Astrocyte (in vitro differentiated cells and primary cell): ENCODE measurements at places on chromosomes 5 and 9. TPM values are rescaled to one million over a fixed set of nuclear protein-coding genes. Genes with fewer than 3 reads are reported as not detected.
A peak's percentile ranks its signal among the peaks of the same experiment; 100 is the strongest.

- DNase-seq, result no peak
Observed at GRCh38 chr5:35095366-35095765, 47.6 kb upstream of the AGXT2 start.

GRCh38 chr9:133406480-133407307 lies 11.1 kb downstream of the REXO4 start:
- DNase-seq, result peak; percentile 22

The TAS2R1 gene
- total RNA-seq, result not detected in 2 replicates

DNA sequence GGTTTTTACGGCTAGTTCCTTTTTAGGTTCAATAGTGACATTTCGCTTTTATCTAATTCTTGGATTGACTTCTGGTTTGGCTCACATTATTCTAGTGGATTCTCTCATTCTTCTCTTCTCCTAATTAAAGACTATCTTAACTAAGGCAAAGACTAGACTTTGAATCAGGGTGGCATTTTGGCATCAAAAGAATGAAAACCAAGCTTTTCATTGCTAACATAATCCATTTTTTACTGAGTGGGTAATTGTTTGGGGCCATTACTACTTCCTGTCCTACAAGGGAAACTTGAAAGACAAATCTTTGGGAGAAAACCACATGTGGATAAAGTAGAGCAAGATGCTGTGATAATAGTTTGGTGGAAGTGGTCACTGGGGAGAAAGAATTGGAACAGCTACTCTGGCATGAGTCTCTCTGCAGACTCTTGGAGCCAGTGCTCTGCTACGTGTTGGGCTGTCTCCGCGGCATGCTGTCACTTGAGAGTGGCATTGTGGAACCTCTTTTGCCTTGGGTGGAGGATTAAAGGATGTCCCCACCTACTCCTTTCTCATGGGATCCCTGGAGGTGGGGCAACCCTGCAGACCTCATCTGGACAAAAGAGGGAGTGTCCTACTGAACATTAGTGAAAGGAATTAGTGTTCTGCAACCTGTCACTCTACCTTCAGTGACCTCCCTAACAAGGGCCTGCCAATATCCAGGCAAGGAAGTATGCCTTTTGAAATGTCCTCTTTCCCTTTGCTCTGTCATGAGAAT lies 280.4 kb downstream of the PSAT1 start:
- DNase-seq, result no peak

GRCh38 chr9:83473488-83473971 lies 64.7 kb downstream of the FRMD3 start:
- no peak for DNase-seq

DNA sequence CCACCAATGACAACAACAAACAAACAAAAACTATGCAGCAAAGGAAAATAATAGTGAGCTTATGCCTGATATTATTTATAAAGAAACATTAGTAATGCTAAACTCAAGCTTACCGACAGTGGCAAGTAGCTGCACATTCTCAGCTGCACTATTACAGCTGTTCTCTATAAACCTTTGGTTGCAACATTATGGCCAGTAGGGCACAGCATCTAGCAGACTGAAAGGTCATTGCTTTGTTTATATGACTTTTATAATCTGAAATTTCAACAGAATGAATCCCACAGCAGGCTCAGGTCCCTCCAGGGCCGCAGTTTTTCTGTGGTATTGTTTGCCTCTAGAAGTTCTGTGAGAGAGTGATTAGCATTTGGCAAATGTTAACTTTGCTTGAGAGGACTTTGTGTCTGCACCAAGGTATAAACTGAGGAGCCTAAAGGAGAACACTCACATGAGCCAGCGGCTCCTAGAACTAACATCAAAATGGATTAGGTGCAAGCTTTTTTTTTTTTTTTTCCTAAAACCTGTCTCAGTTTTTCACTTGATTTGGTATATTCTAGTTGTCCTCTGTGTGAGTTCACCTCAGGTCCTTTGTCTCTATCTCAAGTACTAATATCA lies 58.3 kb downstream of the IZUMO3 start:
- DNase-seq, result no peak

DNA sequence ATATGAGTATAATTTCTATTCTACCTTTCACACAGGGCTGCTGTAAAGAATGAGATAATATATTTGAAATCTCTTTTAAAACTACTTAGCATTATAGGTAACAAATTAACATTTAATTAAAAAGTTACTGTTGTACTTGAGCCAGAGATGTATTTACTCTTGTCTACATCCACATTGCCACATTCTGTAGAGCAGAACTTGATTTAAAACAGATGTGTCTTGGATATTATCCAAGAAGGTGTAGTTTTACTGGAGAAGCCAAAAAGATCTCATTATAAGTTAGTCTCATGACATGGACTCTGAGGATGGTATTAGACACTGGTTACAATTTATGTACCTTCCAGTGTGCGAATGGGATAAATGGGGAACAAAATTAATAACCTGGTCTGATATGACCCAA lies 293.1 kb upstream of the CCNH start:
- DNase-seq, result peak; percentile 54

GRCh38 chr5:65765582-65765981 lies 43.6 kb downstream of the NLN start:
- no peak for DNase-seq

The TXNDC8 gene
- total RNA-seq, result not detected in 2 replicates

DNA sequence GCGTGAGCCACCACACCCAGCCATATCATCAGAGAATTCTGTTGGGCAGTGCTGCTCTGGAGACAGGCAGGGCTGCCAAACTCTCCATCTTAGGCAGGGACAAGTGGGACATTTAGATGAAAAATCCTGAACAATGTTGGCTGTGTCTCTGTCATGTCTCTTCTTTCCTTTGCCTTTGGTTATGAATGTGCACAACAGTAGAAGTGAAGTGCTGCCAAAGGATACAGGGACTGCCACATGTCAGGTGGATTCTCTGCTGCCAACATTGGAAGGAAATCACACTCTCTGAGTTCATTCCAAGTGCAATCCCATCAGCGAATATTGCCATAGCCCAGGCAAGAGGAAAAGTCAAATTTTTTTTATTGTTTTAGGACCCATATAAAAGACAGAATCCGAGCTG lies 348.8 kb downstream of the TRPM3 start:
- no peak for DNase-seq

The INSL6 gene
- not detected in 2 replicates for total RNA-seq

- no peak for DNase-seq
Observed at GRCh38 chr5:96189028-96189826, 227.6 kb upstream of the ELL2 start.

DNA sequence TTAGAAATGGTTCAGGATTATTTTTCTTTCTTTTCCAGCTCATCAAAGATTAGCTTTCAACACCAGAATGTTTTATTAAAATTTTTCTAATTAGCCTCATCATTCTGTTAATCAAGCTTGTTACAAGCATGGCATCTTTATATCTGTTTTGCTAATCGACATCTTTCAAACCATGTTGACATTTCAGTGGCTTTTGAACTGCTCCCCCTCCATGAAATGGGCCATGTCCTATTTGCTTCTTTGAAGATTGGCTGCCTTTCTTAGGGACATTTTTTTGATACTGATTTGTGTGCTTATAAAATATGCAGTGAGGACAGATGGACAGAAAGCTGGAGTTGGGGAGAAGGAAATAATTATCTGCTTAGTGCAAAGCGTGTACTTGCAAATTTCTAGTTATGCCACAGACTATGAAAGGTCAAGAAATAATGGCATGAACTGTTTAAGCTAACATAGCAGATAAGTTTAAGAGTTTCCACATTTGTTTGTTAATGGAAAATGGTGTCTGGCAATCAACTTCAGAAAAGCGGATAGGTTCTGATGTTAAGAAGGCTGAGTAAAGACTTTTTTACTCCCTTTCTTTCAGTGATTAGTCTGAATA lies 27.5 kb downstream of the BTF3 start:
- no peak for DNase-seq

DNA sequence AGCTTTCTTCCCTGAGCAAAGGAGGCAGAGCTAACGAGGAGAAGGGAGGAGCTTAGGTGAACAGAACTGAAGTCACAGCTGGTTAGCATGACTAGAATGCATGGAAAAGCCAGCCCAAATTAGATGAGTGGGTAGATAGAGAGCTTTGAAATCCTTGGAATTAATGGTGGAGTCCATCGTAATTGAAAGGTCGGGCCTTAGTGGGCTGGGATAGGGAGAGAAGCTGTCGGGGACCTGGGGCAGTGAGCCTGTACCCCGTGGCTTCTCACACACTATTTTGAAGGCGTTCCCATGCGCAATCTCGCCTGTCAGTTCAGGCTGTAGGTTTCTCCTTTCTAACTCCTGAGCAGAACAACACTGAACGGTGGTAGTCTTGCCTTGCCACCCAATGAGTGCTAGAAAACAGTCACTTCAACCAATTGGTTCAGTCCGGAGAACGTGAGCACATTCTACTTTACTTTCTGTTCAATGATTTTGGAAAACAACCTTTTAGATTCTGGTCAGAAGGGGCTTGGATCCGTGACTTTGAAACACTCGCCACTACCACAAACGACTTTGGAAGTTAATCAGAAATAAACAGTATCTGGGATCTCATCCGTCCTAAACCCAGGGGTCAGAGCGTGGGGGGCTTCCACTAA lies 655 bp upstream of the RAI14 start:
- DNase-seq, result peak; percentile 90

- peak; percentile 86 for DNase-seq
Observed at GRCh38 chr9:86713470-86713869, 233.8 kb downstream of the GAS1 start.

The ADAMTS16 gene
- total RNA-seq, result 5.7 and 11.4 TPM in 2 replicates

The PTPRD gene
- 84.0 and 88.1 TPM in 2 replicates for total RNA-seq

GRCh38 chr9:86486891-86487837 lies 133.0 kb upstream of the TUT7 start:
- DNase-seq, result peak; percentile 36

- no peak for DNase-seq
Observed at GRCh38 chr5:169195601-169196000, 105.3 kb downstream of the SLIT3 start.

The OR2Y1 gene
- not detected in 2 replicates for total RNA-seq

DNA sequence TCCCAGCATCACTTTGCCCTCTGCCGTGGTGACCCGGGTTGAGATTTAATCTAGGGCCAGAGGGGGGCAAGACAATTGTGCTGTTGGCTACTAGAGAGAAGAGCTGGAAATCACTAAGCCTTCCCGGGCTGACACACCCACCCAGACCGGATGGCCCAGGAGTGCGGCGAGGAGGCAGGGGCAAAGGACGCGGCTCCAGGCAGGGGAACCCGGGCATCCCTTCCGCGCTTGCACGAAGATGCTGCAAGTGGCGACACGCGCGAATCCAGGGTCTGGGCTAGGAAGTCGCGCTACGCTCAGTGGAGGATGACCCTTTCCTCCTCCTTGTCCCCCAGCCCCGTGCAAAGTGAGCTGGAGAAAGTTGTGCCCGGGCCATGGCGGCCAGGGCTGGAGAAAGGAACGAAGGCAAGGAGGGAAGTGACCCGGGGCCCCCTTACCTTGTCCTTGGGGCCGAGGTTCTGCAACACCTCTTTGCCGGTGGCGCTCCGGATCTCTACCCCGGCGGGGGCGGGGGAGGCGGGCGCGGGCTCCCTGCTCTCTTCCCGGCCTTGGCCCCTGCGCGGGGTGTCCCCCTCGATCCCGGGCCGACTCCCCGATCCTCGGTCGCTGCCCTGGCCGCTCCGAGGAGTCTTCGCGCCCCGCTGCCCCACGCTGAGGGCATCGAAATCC lies 693 bp downstream of the DPYSL3 start:
- DNase-seq, result no peak

DNA sequence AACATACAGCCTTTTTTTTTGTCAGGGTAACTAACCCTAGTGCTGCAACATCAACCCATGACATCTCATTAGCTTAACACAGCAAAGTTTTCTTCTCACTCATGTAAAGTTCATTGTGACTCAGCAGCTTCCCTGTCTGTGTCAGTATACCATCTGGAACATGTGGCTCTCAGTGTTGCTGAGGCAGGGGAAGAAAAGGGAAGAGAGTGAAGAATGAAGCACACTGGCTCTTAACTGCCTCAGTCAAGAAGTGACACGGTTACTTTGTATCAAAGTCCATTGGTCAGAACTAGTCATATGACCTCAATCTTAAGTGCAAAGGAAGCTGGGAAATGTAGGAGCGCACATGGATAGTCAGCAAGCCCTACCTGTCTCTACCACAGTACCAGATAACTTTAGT lies 185.0 kb upstream of the ELL2 start:
- peak; percentile 65 for DNase-seq
